ENCODE measurements at places on chromosomes 12 and 14. TPM values are rescaled to one million over a fixed set of nuclear protein-coding genes. Genes with fewer than 3 reads are reported as not detected.

ANKS1B gene
- 0.28 TPM for total RNA-seq

DNA sequence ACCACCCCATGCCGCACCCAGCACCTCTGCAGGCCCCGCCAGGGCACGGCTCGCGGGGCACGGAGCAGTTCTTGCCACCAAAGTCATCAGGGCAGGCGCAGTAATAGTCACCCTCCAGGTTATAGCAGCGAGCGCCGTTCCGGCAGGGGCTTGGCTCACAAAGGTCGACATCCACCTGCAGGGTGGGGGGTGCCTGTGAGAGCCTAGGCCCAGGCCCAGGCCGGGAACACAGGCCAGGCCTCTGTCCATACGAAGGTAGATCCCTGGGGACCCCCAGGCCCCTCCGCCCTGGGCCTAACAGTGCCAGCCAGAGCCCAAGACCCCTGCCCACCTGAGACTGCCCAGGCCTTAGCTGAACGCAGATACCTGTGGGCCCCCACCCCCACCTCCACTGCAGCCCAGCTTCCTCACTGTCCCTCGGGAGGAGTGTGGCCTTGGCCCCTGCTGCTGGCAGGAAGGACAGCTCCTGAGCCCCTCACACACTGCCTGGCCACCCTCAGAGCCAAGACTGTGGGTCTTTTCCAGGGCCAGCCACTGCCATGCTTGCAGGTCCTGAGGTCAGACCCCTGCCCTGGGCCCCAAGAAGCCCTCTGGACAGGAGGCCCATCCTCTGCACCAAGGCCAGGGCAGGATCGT, 19.3 kb downstream of the JAG2 start:
- H3K27me3 ChIP-seq: no peaks in the 10 kb centered on the region
- H3K27ac ChIP-seq: no peak overlapping the region
- no peak overlapping the region for H3K4me3 ChIP-seq
- H3K36me3 ChIP-seq: no peaks in the 10 kb centered on the region

DEPDC4 gene
- total RNA-seq: 1.4 TPM

- H3K36me3 ChIP-seq: no peaks in the 10 kb centered on the region
- no peak for DNase-seq
- no peak overlapping the region for H3K4me3 ChIP-seq
- H3K27ac ChIP-seq: no peak overlapping the region
Observed at GRCh38 chr12:107125833-107126232, 32.5 kb upstream of the CRY1 start.

OR10AD1 gene
- total RNA-seq: not detected

SERPINA10 gene
- not detected for total RNA-seq

DIO2 gene
- not detected for total RNA-seq

DNA sequence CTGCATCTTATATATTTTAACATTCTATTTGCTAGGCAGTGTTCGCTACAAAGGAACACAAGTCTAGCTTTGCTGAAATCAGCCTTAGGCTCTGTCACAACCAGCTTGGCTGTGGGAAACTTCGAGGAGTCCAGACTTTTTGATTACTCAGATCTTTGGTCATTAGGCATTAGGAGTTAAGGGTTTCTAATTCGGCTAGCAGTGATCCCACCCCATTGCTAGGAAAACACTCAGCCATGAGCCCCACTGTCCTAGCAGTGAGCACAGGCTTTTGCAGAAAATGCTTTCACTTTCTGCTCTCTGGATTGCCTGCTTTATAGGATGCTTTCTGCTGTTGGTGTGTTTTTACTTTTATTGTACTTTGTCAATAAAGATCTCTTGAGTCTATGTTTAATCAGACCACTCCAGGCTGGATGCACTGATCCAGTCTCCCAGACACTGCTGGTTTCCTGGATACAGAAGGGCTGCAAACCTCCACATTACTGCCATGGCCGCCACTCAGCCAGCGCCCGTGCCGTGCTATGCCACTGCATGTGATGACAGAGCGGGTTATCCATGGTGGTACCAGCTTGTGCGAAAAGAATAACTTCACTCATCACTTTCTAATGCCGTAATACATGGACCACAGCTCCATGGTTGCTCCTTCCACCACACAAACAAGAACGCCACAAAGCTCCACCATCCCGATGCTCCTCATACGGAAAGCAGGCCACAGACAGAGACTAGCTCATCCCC, 41.0 kb upstream of the PYGL start:
- H3K4me1 ChIP-seq: no peaks in the 10 kb centered on the region
- no peak overlapping the region for H3K4me3 ChIP-seq
- DNase-seq: no peak
- H3K27ac ChIP-seq: no peak overlapping the region

GRCh38 chr12:32032205-32032810, 73.1 kb downstream of the RESF1 start:
- no peaks in the 10 kb centered on the region for H3K36me3 ChIP-seq
- H3K27ac ChIP-seq: no peak overlapping the region
- no peaks in the 10 kb centered on the region for H3K4me1 ChIP-seq
- no peaks in the 10 kb centered on the region for H3K27me3 ChIP-seq
- DNase-seq: no peak
- H3K4me3 ChIP-seq: no peak overlapping the region

SLC25A47 gene
- total RNA-seq: not detected

DNA sequence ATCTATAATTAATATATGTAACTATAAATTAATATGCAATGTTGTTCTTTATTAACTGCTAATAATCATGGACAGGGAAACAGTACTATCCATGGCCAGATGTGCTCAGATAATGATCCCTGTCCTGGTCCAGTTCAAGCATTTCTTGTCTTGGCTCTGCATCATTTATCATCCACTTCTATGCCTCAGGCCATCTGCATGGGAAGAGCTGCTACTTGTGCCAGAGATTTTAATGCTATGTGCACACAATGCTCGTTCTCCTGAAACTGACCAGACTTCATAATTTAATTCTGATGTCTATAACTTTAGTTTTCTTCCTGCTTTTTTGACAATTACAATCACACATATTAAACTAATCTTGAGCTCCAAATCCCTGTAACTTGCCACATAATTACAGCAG, 11.2 kb upstream of the TMX1 start:
- no peak for DNase-seq
- no peak overlapping the region for H3K27ac ChIP-seq
- no peaks in the 10 kb centered on the region for H3K4me1 ChIP-seq
- H3K4me3 ChIP-seq: no peak overlapping the region
- H3K36me3 ChIP-seq: no peaks in the 10 kb centered on the region

P2RX2 gene
- total RNA-seq: not detected

GALNT16 gene
- 0.06 TPM for total RNA-seq

DNA sequence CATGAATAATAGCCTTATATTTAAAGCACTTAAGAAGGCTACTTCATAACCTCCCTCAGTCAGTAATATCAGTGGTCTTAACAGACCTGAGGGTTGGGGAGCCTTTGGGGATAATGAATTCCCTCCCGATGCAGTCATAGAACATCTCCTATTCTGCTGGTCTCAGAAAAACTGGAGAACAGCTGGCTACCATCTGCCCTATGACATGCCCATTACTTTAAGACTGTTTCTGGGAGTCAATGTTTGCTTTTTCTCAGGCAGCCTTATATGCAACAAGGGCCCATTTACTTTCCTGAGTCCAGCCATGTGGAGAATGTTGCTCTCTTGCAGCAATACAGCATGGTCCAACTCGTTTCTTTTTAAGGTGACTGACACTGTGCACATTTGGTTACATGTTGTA, 161.7 kb upstream of the PARP11 start:
- no peak overlapping the region for H3K4me3 ChIP-seq
- H3K36me3 ChIP-seq: no peaks in the 10 kb centered on the region
- no peaks in the 10 kb centered on the region for H3K27me3 ChIP-seq
- no peak overlapping the region for H3K27ac ChIP-seq
- no peak for DNase-seq

HNRNPC gene
- 539 TPM for total RNA-seq

DNA sequence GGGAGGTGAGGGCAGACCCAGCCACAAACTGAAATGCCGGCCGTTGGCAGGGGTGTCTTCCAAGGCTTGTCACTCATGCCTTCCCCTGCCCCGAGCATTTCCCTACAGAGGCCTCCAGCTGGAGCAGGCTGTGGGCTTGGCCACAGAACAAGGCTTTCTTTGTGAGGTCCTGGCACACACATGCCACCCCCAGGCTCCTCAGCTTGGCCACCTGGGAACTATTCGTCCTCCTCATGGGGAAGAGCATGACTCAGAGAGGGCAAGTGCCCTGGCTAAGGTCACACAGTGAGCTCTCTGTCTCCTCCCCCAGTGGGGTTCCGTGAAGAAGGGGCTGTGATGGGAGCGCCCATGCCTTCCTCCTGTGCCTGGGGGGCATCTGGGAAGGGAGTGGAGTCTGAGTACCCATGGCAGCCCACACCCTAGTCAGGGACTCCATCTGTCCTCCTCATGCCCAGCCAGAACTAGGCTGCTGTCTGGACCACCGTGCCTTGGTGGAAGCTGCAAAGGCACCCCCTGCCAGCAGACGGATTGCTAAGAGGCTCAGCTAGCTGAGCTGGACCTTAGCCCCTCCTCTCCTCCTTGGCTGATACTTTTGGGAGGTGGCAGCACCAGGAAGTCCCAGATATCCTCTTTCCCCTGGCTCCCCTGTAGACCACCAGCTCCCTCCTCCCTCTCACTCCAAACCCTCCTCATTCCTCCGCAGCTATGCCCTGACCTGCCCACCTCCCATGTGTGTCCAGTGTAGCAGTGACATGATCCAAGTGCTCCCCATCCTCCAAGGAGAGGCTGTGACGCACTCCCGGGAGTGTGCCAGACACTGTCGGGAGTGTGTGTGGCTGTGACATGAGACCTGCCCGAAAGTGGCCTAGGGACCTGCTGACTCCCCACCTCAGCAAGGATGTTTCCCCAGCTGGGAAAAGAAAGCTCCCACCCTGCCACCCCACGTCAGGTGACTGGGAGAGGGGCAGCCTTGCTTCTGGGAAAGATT, 21.4 kb downstream of the ABCB9 start:
- no peak overlapping the region for H3K4me3 ChIP-seq
- H3K27ac ChIP-seq: no peak overlapping the region
- H3K36me3 ChIP-seq: no peaks in the 10 kb centered on the region
- no peaks in the 10 kb centered on the region for H3K27me3 ChIP-seq
- H3K4me1 ChIP-seq: peaks cover 11% of the 10 kb centered on the region

GRCh38 chr12:76260390-76260748, 87.8 kb downstream of the BBS10 start:
- DNase-seq: no peak
- H3K4me1 ChIP-seq: no peaks in the 10 kb centered on the region

ESR2 gene
- not detected for total RNA-seq

NEUROD4 gene
- total RNA-seq: not detected

All from CD4-positive, alpha-beta memory T cell (primary cell).